Fibroblast of skin of back (primary cell): ENCODE measurements at places on chromosomes 5 and 9.

- no peak for DNase-seq
Measured at GRCh38 chr5:142114687-142115086, 6.1 kb downstream of the NDFIP1 start.

GRCh38 chr5:33810491-33811120 lies 81.2 kb downstream of the ADAMTS12 start:
- peak; percentile 72 for DNase-seq

DNA sequence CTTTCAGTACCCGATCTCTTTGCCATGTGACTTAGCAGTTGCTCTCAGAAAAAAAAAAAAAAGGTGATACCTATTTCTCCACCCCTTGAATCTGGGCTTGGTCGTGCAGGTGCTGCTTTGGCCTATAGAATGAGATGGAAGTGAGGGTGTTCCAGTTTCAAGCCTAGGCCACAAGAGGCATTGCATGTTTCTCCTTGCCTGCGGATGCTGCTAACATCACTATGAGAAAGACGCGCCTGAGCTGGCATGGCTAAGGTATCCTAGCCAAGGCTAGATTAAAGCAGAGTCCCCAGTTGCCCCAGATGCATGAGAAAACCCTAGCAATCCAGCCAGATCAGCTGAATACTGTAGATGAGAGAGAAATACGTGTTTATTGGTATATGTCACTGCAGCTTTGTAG lies 14.7 kb upstream of the CSF1R start:
- no peak for DNase-seq

- no peak for DNase-seq
Measured at GRCh38 chr5:153777681-153778581, 260.8 kb downstream of the FAM114A2 start.

DNA sequence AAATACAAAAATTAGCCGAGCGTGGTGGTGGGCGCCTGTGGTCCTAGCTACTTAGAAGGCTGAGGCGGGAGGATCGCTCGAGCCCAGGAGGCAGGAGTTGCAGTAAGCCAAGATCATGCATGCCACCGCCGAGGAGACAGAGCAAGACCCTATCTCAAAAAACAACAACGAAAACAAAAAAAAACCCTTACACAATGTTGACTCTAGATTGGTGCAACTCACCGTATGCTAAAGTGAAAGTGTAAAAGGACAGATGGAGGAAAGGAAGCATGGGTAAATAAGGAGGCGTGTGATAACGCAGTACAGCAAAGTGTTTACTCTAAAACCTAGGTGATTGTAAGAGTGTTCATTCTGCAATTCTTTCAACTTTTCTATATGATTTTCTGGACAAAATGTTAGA lies 15.9 kb upstream of the RUFY1 start:
- DNase-seq, result no peak

- no peak for DNase-seq
Measured at GRCh38 chr5:14579731-14580397, 1.7 kb upstream of the OTULINL start.

- no peak for DNase-seq
Measured at GRCh38 chr5:17022296-17022695, 86.2 kb upstream of the MYO10 start.
